ENCODE measurements at places on chromosomes 16 and 17.
A peak's percentile ranks its signal among the peaks of the same experiment; 100 is the strongest.

- DNase-seq, result peak; percentile 30
These were observed 96.9 kb downstream of the RAB11FIP4 start for GRCh38 chr17:31488264-31488981.

DNA sequence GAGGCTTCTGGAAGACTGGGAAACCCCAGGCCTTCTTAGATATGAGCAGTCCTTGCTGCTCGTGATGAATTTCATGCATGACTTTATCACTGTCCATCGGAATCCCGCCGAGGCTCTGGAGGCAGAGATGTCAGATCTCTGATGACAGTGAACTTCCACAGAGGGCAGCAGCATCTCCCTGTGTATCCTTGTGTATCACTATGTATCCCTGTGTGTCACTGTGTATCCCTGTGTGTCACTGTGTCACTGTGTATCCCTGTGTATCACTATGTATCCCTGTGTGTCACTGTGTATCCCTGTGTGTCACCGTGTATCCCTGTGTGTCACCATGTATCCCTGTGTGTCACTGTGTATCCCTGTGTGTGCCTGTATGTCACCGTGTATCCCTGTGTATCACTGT is 160.2 kb upstream of the CHMP6 start:
- no peak for DNase-seq

DNA sequence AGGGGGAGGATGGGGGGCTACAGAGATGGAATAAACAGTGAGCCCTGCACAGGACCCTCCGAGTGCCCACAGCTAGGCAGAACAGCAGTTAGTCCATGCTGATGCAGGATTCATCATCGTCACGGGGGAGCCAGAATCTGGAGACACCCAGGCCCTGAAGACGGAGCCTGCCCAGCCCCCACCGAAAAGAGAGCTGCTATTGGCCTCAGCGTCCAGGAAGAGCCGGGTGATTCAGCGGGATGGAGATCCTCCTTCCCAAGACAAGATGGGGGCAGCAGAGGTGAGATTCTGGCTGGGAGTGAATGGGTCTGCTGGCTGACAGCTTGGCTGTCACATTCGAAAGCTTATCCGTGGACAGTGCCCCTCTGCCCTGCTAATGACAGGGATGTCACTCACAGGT is 133.6 kb upstream of the CRHR1 start:
- no peak for DNase-seq

- DNase-seq, result no peak
These were observed 527 bp upstream of the CHAD start for GRCh38 chr17:50469208-50469605.

GRCh38 chr17:65079489-65079900 is 23.0 kb upstream of the GNA13 start:
- DNase-seq, result no peak

DNA sequence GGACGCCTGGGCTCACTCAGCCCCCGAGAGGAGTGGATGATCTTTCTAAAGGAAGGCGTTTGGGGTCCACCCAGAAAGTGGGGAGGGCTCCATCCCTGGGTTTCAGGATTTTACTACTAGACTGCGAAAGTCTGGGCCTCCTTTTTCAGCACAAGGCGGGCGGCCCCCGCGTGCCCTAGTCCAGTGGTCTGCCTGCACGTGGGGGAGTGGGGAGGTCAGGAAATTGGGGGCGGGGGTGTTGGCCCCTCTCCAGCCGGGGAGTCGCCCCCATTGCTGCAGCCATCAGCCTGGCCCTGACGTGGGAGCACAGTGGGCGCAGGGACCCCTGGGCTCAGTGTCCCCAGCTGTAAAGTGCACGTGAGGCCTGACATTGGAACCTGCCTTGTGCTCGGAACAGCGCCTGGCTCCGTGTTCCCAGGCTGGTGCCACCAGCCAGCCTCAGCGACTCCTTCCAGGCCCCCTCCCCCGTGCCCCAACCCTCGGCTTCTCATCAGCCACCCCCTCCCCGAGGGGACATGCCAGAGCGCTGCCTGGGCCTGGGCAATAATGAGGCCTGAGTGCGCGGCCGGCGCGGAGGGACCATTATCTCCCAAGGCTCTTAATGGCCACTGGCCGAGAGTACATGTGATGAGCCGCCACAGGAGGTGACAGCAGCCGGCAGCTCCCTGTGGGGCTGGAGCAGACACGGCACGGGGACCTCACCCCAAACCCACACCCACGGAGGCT is 2.4 kb upstream of the C1QTNF8 start:
- no peak for DNase-seq

DNA sequence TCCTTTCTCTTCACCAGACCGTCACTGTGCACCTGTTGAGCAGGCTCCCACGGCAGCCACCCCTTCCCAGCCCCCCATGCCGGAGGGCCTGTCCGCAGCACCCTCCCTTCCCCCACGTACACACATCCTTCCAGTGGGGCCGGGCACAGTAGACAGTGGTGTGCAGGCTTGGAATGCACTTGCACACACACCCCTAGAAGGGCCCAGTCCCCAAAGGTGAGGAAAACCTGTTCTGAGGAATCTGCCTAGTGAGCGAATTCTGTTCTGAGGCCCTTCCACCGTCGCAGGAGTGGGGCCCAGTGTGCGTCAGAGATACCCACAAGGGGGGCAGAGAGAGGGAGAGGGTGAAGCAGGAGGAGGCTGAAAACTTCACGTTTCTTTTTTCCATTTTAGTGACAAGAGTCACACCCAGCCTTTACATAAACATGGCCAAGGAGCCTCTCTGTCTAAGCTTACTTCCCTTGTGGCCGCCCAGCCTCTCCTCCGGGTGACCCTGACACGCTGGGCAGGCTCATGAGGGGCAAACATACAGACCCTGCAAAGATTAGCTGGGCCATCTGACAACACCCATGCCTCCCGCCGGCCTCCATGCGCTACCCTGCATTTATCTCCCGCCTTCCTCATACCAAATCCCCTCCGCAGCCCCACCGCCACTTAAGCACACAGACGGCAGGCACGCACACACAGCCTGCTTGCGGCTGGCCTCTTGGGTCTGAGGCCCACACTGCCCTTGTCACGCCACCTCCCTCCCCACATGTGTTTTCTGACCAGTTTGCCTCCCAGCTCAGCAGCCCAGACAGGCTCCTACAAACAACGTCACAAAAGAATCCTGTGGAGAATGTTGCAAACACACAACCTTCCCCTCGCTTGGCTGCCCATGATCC is 1.8 kb downstream of the ZBTB4 start:
- DNase-seq, result no peak

DNA sequence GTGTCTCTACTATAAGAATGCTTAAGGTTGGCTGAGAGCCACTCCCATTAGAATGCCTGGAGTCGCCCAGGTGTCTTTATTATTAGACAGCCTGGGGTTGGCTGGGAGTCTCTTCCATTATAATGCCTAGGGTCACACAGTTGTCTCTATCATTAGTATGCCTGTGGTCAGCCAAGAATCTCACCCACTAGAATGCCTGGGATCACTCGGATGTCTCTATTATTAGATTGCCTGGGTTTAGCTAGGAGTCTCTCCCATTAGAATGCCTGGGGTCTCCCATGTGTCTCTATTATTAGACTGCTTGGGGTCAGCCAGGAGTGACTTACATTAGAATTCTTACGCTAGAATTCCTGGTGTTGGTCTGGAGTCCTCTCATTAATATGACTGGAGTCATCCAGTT is 2255.3 kb downstream of the TP53TG3F start:
- no peak for DNase-seq

DNA sequence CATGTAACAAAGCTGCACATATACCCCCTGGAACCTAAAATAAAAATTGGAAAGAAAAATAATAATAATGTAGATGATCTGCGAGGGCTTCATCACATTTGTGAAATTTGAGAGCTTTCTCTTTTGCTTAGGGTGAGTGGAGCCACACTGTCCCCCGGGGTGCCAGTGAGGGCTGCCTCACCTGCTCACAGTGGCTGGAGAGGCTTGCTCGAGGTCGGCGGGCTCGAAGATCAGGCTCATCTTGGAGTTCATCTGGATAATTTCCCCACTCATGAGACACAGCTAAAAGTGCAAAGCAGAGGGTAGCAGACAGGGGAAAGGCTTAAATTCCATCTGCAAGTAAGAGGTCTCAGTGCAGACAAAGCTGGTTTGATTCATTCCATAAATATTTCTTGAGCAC is 123.8 kb downstream of the DNAH3 start:
- no peak for DNase-seq

DNA sequence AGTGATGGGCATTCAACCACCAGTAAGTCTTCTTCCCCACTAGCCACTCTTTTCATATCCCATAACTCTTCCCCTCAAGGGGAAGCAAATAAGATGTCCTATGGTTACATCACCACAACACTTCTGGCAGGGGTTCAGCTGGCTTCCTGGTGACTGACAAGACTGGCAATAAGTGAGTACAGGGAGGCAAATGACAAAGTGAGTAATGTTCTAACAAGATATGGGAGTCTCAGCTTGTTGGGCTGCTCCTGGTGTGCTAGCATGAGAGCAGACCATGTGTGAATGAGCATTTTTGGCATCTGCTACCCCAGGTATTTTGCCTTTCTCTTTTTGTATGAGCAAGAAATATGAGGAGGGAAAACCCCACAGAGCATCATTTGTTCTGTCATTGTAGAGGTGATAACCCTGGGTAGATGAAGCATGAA is 9.9 kb downstream of the TMIGD1 start:
- DNase-seq, result peak; percentile 24

- no peak for DNase-seq
These were observed 523.0 kb upstream of the CDH11 start for GRCh38 chr16:65644821-65645220.

GRCh38 chr17:8029121-8029520 is 9.7 kb upstream of the ALOX15B start:
- DNase-seq, result no peak

- DNase-seq, result no peak
These were observed 9.3 kb downstream of the CCDC102A start for GRCh38 chr16:57527027-57527426.

DNA sequence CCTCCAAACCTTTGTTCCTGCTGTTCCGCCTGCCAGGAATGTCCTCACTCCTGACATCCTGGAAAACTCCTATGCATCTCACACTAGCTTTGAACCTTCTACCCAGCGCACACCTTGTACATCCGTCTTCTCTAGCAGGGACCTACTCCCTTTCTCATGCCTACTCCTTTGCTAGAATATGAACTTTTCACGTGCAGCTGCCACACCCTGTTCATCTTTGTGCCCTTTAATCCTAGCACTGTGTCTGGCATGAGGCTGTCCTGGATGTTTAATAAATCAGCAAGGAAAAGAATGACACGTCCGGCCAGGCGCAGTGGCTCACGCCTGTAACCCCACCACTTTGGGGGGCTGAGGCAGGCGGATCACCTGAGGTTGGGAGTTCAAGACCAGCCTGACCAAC is 111.0 kb downstream of the NTN1 start:
- no peak for DNase-seq

GRCh38 chr17:72862276-72862999 is 230.1 kb downstream of the SLC39A11 start:
- DNase-seq, result no peak

- DNase-seq, result no peak
These were observed 5.8 kb downstream of the ZNF18 start for GRCh38 chr17:11991461-11991860.

GRCh38 chr16:86158688-86159360 is 259.9 kb downstream of the IRF8 start:
- no peak for DNase-seq

- DNase-seq, result no peak
These were observed 51.2 kb upstream of the CNTNAP4 start for GRCh38 chr16:76226011-76226410.

DNA sequence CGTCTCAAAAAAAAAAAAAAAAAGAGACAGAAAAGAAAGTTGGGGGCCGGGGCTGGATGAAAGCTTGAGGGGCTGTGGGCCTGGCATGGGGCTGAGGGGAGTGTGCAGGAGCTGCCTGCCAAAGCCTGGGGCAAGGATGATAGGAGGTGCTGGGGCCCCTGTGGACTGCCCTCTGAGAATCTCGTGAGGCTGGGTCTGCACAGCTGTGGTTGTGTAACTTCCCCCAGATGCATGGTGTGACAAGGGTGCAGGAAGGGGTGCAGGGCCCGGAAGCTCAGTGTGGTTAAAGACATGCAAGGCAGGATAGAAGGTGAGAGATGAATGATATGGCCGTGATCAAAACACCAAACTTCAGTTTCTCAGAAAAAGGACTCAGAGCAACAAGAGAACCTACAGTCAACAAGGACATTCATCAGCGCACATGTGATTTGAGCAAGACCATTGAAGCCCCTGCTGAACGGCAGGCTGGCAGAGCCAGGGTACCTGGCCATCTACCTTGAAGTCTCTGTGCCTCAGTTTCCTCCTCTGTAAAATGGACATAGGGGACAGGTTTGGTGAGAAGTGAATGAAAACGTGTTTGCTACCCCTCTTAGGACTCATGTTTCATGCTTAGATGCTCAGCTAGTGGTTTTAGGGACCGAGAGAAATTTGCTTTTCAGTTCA is 9.6 kb downstream of the IL32 start:
- DNase-seq, result peak; percentile 93

GRCh38 chr16:73415286-73415685 is 367.4 kb upstream of the ZFHX3 start:
- DNase-seq, result no peak

- no peak for DNase-seq
These were observed 775.2 kb upstream of the RBFOX1 start for GRCh38 chr16:6557353-6558023.

DNA sequence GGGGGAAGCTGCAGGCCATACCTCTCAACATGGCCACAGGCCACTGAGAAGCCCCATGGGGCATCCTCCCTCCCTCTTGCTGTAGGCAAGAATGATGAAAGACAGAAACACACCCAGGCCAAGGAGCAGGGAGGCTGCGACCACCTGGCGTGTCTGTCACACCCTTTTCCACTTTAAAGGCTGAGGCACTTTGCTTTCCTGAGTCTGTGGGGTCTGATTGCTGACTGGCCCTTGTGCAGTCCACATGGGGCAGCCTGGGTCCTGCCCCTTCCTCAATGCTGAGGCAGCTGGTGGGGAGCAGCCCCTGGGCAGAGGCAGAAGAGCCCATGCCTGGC is 8.7 kb downstream of the TMEM204 start:
- DNase-seq, result no peak

GRCh38 chr17:75084039-75084660 is 3.6 kb upstream of the SLC16A5 start:
- DNase-seq, result no peak

DNA sequence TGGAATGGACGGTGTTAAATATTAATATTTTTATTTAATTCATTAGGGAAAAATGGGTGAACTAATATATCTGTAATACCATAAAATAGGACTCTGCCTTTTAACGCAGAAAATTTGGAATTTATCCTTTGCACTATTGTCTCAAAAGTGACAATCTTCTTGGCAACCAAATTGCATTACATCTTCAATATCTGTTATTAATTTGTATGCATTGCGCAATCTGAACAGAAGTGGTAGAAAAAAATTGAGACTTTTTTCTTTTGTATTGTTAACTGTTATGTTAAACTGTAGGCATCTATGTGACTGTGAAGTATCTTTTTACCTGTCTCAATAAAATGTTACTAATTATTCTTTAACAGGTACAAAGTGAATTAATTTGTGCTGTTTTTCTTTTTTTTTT is 55.6 kb downstream of the PPM1E start:
- DNase-seq, result no peak
